Stimulated activated CD8-positive, alpha-beta memory T cell treated with anti-CD3 and anti-CD28 coated beads, Interleukin-4, amount 100 ng/mL, for 4 hours (primary cell): ENCODE measurements at places on chromosomes 16 and 17.

DNA sequence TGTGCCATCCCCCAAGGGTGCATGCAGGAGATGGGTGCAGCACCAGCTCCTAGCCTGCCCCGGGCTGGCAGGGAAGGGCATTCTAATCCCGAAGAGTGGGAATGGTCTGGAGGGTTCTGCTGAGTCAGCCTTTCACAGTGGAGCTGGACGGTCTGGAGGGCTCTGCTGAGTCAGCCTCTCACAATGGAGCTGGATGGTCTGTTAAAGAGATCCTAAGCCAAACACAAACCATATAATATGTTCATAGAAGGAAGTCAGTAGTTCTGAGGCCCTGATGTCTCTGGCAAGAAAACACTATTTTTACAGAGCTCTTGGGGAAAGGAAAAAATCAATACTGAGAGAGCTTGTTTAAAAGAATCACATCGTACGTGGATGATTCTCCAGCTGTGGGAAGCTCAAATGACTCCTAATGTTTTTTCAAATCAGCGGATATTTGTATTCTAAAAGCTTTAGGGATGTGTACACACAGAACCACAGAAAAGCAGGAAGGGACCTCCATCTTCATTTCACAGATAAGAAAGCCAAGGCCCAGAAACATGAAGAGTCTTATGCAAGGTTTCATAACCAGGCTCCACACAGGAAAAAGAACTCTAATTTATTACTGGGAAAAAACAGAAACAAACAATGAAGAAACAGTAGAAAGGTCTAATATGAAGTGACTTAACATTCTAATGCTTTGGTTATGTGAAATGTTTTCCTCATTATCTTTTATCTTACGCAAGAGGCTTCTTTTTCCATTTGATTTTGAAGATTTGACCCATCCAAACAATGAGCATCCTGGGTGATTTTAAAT lies 176.3 kb downstream of the VPS53 start:
- DNase-seq = no peak

DNA sequence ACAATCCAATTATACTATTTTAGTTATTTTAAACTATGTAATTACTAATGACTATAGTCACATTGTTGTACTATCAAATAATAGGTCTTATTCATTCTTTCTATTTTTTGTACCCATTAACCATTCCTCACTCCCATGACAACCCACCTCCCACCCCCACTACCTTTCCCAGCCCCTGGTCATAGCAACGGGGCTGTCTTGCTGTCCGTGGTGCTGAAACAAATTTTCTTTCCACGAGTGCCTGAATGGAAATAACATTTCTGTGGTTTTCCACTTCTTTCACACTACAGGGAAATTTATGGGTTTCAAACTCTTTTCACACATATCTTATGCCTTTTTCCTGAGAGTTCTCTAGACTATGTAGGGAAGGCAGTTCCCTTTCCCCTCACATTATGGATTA lies 326.6 kb downstream of the PHKB start:
- DNase-seq = no peak

GRCh38 chr16:24850289-24850938 lies 4.7 kb downstream of the SLC5A11 start:
- no peak for DNase-seq

GRCh38 chr17:59533694-59534093 lies 31.7 kb upstream of the DHX40 start:
- no peak for DNase-seq

DNA sequence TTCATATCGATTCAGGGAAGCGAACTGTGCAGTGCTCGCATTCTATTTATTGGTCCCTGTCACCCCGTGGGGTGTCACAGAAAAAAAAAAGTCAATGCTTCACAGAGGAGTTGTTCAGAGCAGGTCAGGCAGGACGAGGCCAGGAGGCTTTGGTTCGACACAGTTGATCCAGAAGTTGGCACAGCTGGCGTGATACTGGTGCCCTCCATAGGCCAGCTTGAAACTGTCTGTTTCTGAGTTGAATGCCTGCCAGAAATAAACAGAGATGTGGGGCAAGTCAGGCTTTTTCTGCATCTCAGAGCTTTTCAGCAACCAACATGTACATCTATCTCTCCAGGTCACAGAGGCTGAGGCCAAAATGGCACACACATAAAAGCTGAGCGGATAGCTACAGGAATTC lies 29.1 kb downstream of the DUSP14 start:
- DNase-seq = no peak

DNA sequence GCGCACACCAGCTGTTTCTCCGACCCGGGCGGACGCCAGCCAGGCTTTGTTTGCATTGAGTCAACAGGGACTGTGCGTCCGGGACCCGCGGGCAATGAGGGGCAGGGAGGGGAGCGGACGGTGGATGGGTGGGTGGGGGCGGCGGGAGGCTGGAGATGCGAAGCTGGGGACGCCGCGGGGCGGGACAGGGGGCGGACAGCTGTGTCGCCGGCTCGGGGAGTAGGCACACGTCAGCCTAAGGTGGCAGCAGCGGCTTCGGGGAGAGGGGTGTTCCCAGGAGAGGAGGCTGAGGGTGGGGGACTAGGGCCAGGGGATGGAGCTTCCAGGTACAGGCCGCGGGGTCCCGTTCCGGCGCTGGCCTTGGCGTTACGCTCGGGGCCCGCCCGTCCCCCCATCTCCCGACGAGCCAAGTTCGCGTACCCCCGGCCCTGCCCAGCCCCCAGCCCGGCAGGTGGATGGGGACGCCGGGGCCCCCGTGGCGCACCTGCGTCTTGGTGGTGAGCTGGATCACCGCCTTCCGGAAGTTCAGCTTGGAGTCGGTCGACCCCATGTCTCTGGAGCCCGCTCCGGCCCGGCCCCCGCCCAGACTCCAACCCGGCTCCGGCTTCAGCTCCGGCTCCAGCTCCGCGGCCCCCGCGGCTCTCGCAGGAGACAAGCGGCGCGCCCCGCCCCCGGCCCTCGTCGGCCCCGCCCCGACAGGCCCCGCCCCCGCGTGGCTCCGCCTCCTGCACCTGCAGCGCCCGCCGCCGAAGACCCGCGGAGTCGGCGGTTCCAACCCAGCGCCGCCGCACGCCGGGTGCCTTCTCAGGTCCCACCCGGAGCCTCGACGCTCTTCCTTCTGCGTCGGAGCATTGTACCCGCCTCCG lies at the start of gene HID1:
HID1 (minus strand) TSS at position 653 of the 866 bp plus-strand sequence; CDS start at position 550, 103 bp downstream.
- DNase-seq = peak; percentile 65

- no peak for DNase-seq
Observed at GRCh38 chr16:14628806-14629611, 1.1 kb downstream of the PARN start.

GRCh38 chr16:23499801-23500200 lies 10.5 kb downstream of the GGA2 start:
- no peak for DNase-seq

DNA sequence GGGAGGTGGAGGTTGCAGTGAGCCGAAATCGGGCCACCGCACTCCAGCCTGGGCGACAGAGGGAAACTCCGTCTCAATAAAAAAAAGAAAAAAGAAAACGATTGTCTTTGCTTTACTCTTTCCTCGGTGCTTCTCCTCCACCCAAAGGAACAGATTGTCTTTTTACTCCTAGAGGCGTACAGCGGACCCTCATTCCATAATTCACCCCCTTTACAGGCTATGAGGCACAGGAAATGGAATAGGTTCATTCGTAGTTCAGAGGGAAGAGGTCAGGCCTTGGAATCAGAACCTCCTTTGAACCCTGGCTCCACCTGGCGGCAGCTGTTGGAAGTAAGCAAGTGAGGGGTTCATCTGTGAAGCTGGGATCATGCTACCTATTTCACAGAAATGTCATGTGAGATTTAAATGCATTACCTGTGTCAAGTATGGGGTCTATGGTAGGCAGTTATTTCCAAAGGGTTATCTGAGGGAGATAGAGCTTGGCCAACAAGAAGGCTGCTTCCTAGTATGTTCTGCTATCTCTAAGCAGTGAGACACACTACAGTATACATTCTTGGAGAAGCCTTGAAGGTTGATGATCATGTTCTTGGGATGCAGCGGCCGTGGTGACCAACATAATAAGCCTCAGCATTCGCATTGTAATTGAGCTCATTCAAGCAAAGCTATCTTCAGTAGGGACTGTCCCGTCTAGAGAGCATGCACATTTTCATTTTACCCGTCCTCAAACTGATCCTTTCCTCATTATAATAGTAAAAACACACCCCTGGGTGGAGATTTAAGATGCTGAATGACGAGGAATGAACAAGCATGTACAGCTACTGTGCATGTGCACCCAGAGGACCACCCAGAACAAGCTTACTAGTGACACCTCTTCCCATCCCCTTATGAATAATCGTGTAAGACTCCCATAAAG lies 18.7 kb upstream of the ZNF689 start:
- peak; percentile 97 for DNase-seq

GRCh38 chr16:4649744-4650442 lies 25.3 kb downstream of the MGRN1 start:
- DNase-seq = no peak

- no peak for DNase-seq
Observed at GRCh38 chr17:40551091-40551878, 14.0 kb downstream of the CCR7 start.
